ENCODE measurements at places on chromosomes 7 and 10.

DNA sequence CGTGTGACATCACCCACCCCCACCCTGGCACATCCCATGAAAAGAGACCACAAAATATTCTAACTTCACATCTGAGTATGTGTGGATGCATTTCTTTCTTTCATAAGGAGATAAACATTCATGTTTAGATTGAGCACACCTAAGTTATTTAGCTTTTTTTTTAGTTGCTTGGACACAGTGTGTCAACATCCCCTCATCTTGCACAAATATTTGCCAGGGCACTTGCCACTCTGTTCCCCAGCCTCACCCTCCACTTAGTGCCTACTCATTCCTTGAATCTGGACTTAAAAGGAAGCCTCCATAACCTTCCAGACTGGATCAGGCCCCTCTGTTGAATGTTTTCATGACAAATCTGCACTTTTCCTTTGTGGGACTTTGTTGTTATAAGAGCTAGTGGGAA is 338.9 kb upstream of the IGFBP3 start:
- DNase-seq = no peak

DNA sequence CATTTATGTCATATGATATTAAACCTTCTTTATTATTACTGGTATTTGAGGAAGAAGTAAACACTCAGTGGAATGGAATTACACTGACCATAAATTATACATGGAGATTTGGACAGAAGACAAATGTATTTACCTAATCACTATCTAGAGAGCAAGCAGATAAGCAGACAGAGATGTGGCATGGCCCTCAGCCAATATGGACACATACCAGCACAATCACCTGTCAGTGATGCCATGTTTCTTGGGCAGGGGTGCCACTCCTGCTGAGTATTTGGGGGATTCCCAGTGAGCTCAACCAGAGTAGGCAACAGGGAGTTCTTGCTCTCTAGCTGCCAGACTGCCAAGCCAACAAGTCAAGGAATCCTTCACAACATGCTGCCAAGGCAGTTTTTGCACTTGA is 866.3 kb upstream of the LRRN3 start:
- no peak for DNase-seq

- peak; percentile 11 for DNase-seq
Observed at GRCh38 chr10:103986360-103986759, 19.4 kb downstream of the SLK start.

DNA sequence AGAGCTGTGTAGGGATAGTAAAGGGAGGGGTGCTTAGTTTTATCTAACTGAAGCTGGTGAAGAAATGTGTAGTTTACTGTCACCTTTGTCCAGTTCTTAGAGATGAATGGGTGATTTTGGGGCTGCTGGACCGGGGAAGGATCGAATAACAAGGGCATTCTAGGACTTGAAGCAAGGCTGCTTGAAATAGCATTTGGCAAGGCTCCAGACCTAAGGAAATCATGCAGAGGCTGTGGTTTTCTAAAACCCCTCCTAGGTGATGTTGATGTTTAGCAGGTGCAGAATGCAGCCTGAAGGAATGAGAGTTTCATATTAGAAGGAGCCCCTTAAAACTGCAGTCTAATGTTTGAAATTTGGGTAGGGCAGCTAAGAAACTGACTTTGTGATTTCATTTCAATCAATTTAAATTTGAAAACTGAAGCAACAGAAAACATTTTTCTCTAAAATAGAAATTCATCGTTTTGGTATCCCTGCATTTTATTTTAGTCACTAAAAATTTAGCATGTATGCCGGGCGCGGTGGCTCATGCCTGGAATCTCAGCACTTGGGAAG is 68.5 kb downstream of the TET1 start:
- DNase-seq = peak; percentile 18

DNA sequence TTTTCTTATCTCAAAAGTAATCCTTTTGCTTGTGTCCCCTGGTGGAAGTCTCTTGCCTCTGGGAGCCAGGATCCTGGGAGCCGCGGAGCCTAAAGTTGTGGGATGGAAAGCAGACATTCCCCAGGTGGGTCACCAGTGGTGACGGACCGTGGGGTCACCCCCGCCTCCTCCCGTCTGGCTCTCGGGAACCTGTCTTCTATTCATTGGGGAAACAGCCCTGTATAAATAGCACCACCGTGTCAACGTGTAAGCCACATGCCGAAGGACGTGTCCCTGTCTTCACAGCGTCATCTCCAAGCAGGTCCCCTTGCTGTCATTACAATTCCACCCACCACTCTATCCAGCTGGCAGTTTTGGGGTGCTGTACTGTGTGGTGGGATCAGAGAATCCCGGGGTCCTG is 87.5 kb downstream of the ELFN1 start:
- no peak for DNase-seq

GRCh38 chr10:61888744-61889143 is 12.8 kb upstream of the ARID5B start:
- DNase-seq = no peak

DNA sequence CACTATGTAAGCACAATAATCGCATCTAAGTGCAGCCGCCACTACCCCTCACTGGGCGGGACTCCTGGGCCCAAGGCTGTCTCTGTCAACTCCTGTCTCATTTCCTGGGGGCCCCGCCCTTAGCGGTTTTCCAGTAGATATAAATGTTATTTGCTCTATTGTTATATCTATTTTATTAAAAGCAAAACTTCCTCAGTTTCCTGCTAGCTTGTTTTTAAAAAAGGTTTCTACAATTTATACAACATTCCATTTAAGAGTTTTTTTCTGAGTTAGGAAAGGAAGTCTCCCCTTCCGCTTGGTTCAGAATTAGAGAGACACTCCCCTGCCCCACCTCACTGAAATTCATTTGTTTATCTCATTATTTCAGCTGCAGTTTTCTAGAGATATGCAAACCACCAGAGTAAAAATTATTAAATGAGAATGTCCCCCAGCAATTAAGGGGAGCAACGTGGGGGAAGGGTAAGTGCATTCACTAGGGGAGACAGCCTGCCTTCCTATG is 82.7 kb downstream of the RAMP3 start:
- DNase-seq = no peak
